ENCODE measurements at places on chromosomes 1 and 21. TPM values are rescaled to one million over a fixed set of nuclear protein-coding genes. Genes with fewer than 3 reads are reported as not detected.

Gene MARK1
- not detected for total RNA-seq

GRCh38 chr1:8533907-8534306, 216.0 kb downstream of the SLC45A1 start:
- no peak for DNase-seq
- peaks cover 40% of the 10 kb centered on the region for H3K4me1 ChIP-seq
- no peak overlapping the region for H3K4me3 ChIP-seq
- peaks cover 6% of the 10 kb centered on the region for H3K36me3 ChIP-seq
- H3K27me3 ChIP-seq, result no peaks in the 10 kb centered on the region
- peak overlapping the region; percentile 70 for H3K27ac ChIP-seq

- no peaks in the 10 kb centered on the region for H3K27me3 ChIP-seq
Observed at GRCh38 chr1:234551032-234551378, 59.0 kb downstream of the IRF2BP2 start.

DNA sequence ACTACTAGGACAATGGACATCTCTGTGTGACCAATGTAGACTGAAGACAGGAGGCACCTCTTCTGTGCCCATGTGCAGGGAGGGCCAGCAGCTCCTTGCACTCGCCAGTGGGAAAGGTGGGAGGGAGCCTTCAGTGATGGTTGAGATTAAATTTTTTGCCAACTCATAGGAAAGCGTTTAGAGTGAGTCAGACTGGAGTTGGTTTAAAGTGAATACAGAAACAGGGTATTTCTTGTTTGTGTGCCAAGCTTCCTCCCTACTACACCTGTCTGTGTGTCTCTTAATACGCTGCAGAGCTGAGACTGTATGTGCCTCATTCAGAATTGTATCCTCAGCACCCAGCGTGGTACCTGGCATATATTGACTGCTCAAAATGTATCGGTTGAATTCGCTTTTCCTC, 13.5 kb upstream of the COL16A1 start:
- DNase-seq, result no peak
- H3K4me1 ChIP-seq, result peaks cover 10% of the 10 kb centered on the region
- H3K36me3 ChIP-seq, result no peaks in the 10 kb centered on the region
- H3K27ac ChIP-seq, result no peak overlapping the region

Gene PPIAL4G
- total RNA-seq, result not detected

Measured in activated naive CD8-positive, alpha-beta T cell treated with anti-CD3 and anti-CD28 coated beads for 36 hours (primary cell).